ENCODE measurements at places on chromosomes 4 and X. TPM values are rescaled to one million over a fixed set of nuclear protein-coding genes. Genes with fewer than 3 reads are reported as not detected.

The CDX4 gene
- 21.7 TPM for total RNA-seq

The SHISA3 gene
- total RNA-seq, result 1.6 TPM

The PRR32 gene
- total RNA-seq, result not detected

The MID1IP1 gene
- 232 TPM for total RNA-seq

The SAGE1 gene
- total RNA-seq, result 0.03 TPM

The OTC gene
- not detected for total RNA-seq

The SOD3 gene
- 0.07 TPM for total RNA-seq

The PHOX2B gene
- total RNA-seq, result not detected

The RBMX2 gene
- 42.8 TPM for total RNA-seq

The RPS6KA3 gene
- total RNA-seq, result 8.3 TPM

The CDS1 gene
- 4.5 TPM for total RNA-seq

The FAM114A1 gene
- total RNA-seq, result 14.5 TPM

The GABRG1 gene
- total RNA-seq, result 0.07 TPM

The RLIM gene
- 25.9 TPM for total RNA-seq

The PROM1 gene
- 53.4 TPM for total RNA-seq

The AADAT gene
- 22.4 TPM for total RNA-seq

The EDA2R gene
- total RNA-seq, result 0.80 TPM

The STPG2 gene
- total RNA-seq, result 0.03 TPM

The N4BP2 gene
- 18.0 TPM for total RNA-seq

The GPC4 gene
- 96.5 TPM for total RNA-seq

The HSPA4L gene
- total RNA-seq, result 1.2 TPM

The IGBP1 gene
- 47.5 TPM for total RNA-seq

The CT55 gene
- 0.10 TPM for total RNA-seq

The NWD2 gene
- total RNA-seq, result not detected

The FGFBP2 gene
- not detected for total RNA-seq

The GPC3 gene
- 81.0 TPM for total RNA-seq

The PAGE4 gene
- total RNA-seq, result not detected

The ANK2 gene
- total RNA-seq, result 18.2 TPM

The CT45A1 gene
- not detected for total RNA-seq

The ALAS2 gene
- total RNA-seq, result not detected

The RASL11B gene
- total RNA-seq, result 20.6 TPM

The PPEF2 gene
- not detected for total RNA-seq
